ENCODE measurements at places on chromosomes 2 and 18.

DNA sequence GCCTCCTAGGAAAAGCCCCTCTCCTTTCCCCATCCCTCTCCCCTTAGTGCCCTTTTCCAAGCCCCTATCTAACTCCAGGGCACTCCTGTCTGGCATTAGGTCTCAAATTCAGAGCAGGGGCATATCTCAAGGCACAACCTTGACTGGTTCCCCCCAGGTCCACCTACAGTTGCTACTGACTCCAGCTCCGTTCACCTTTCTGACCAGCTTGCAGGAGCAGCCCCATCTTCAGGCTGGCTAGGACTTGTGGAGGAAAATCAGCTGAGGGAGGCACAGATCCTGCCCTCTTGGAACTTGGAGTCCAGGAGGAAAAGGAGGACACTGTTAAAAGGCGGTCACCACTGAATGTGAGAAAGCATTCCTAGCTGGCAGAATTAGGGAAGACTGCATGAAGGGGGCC, 152.4 kb downstream of the ZFP36L2 start:
- no peak for DNase-seq

DNA sequence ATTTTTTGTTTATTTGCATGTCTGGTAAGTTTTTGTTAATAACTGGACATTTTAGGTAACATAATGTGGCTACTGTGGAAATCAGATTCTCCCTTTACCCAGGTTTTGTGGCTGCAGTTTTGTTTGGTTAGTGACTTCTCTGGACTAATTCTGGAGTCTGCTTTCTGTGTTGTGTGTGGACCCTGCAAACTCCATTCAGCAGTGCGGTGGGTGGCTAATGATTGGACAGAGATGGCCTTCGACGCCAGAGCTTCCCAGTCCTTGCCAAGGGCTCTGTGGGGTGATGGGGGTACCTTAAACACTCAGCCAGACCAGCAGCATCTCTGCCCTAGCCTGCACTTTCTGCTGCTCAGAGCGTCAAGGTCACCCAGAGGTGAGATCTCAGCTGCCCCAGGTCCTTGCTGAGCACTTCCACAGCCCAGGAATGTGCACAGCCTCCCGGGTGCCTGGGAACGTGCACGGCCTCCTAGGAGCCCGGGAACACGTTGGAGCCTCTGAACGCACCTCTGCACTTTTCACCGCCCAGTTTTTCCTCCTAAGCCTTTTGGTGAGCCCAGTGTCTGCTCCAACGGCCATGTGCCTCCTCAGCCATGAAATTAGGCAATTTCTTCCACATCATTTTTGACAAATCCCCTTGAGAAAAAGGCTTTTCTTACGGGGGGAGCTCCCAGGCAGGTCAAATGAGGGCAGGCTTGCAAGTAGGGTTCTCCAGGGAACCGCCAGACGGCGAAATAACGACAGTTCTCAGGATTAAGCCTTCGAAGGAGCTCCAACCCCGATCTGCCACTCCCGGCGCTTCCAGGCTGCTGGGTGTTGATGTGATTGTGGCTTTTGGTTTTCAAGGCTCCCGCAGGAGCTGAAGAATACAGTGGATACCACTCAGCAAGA, 35.2 kb upstream of the KLF11 start:
- no peak for DNase-seq

DNA sequence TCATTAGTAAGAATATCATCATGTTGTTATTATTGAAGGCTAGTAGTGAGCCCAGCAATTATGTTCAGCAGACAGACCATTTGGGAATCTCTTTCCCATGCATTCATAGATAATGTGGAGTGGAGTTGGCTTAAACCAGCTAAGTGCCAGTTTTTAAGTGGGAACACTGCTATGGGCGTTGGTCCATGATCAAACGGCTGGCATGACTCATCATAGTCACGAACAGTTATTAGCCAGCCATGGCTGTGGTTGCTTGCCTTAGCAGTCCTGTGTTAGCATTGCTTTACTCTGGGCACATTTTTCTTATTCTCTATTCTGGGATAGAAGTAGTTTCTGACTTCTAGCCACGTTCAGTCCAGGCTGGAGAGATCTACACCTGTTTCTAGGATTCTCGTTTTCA, 17.7 kb downstream of the EIF4E2 start:
- no peak for DNase-seq

DNA sequence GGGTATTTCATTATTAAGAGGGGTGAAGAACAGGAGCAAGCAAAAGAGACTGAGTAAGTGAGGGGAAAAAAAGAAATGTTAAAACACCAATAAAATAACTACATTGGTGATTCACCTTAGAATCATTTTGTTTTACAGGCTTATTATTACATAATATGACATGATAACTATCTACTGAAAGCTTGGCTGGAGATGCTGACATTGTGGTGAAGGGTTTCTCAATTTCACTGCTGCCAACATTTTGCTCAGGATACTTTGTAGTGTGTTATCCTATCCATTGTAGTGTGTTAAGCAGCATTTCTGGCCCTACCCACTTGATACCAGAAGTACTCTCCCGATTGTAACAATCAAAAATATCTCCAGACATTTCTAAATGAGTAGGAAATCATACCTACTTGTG, 1564.6 kb upstream of the NXPH2 start:
- DNase-seq = no peak

DNA sequence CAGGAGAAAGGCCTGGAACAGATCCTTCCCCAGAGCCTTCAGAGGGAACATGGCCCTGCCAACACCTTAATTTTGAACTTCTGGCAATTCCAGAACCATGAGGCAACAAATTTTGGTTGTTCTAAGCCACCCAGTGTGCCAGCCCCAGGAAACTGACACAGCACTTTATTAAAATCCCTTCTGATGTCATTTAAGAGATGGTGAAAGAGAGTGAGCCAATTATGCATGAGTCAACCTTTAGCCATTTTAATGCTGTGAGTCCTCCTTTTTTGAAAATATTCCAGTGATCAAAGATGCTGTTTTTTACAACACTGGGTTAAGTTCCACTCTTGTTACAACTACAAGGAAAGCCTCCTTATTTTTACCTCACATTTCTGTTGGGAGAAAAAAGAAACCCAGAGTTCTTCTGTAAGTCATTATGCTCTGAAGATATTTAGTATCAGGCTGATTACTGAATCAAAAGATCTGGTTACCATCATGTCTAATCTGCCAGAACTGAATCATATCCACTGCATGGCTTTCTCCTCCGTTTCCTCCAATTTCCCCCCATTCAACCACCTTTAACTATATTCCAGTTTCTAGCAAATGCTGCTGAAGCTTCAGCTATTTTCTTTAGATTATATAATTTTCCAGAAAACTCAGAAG, 235.4 kb downstream of the TXNL1 start:
- no peak for DNase-seq

- DNase-seq = no peak
Measured at GRCh38 chr2:133718688-133719201, 150.5 kb upstream of the NCKAP5 start.

- no peak for DNase-seq
Measured at GRCh38 chr2:74188018-74188601, 9.4 kb upstream of the MOB1A start.

DNA sequence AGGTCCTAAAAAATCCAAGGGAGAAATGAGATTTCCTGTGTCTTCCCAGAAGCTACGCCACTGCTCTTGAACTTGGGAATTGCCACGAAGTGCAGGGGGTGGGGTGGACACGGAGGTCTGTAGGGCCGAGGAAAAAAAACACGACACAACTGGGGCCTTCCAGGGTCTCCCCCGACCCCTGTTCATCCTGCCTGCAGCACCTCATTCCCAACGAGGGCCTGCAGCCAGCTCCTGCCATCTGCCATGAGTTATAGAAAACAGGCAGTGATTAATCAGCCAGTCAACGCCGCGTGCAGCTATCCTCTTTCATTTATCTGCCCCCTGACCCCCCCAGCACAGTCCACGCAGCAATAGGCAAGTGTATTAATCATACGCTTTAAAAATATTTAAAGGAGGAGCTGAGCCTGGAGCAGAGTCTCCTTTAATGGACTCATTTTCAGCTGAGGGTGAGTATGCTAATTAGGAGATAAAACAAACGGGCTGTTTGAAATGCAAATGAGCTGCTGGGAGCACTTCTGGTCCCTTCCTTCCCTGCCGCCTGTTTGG, 209.9 kb downstream of the TFCP2L1 start:
- no peak for DNase-seq

DNA sequence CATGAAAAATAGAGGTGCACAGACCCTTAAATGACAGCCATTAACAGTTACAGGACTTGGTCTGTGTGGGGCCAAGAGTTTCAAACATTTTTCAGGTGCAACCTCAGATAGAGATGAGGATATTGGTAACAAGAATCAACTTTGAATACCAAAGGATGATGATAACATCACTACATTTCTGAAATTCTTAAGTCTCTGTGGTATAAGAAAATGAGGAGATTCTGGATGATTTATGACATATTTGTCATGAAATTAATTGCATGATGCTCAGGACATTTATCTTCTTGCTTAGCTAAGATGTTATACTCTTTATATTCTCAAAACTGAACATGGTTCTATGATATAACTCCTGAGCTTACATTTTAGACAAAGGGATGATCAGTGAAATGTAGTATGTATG, 471.8 kb upstream of the CWC22 start:
- no peak for DNase-seq

GRCh38 chr18:79611040-79611681, 68.4 kb upstream of the CTDP1 start:
- no peak for DNase-seq

- DNase-seq = no peak
Measured at GRCh38 chr2:36430549-36430948, 75.0 kb downstream of the CRIM1 start.

- DNase-seq = no peak
Measured at GRCh38 chr2:240437861-240438809, 2.7 kb downstream of the GPC1 start.

DNA sequence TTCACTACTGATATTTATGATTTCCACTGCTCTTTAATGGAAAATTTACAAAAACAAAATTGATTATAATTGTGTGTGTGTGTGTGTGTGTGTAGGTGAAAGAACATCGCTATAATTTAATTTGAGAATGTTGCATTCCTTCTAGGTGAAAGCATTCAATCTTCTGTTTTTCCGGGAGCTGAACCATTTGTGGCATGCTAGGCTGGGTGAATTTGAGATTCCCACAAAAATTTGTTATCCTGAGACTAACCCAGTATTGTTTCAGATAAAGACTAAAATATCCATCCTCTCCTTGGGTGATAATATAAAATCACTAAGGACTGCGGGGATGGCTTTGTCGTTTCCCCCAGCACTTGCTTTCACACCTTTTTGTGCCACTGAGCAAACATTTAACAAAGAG, 911.2 kb upstream of the PIK3C3 start:
- DNase-seq = no peak

DNA sequence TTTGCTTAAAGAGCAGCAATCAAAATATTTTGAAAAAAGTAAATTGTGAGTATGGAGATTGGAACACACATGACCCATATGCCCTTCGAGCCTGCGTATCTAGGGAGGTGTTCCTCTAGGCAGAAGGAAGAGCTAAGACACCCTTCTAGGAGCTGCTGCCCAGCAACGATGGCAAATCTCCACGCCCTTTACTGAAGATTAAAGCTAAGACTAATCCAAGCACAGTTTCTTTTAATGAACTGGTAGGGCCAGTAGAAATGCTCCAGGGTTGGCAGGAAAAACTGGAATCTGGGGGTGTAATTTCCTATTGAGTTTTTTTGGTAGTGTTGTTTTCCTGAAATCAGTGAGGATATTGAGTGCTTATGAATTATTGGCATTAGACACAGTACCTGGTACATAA, 712 bp upstream of the SERPINB13 start:
- no peak for DNase-seq

DNA sequence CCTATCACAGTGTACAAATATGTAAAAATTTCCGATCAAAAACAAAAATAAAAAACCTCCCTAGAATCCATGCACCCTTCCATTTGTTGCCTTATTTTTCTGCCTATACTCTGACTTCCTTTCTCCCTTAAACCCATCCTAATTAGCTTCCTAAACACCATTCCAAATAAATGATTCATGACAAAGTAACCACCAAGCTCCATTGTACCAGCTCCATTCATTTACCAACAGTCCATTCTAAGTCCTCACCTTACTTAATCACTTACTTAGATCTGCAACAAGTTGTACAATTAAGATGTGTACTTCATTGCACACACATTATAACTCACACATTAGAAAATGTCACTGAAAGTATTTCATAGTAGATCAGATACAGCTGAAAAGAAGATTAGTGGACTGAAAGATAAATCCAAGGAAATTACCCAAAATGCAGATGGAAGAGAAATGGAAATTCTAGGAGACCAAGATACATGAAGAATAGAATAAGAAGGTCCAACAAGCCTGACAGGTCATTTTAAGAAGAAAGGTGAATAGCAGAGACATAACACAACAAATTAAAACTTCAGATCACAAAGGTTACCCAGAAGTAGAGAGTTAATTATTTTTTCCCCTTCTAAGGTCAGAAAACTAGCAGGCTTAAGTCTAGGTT, 154.6 kb downstream of the DYM start:
- DNase-seq = no peak

- DNase-seq = no peak
Measured at GRCh38 chr2:38066421-38067115, 9.4 kb downstream of the CYP1B1 start.

DNA sequence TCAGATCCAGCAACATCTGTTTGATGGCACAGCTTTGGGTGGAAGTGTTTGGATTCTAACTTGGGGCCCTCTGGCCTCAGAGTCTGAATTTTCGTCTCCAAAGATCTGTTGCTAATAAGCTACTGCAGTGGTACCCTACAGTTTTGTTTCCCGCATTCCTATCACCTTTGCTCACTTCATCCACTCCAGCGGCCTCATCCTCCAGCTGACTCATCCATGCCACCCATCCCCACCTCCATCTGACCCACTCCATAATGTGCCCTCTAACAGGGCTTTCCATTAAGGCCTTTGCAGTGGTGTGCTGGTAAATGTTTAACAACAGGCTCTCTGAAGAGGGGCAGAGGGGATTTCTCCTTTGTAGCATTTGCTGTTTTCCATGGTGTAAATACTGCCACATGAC, 225.5 kb downstream of the TGIF1 start:
- no peak for DNase-seq

- no peak for DNase-seq
Measured at GRCh38 chr18:54263904-54264336, 5.4 kb upstream of the POLI start.

- DNase-seq = no peak
Measured at GRCh38 chr2:188892636-188893035, 81.5 kb upstream of the COL3A1 start.

GRCh38 chr2:194718881-194719280, 938.1 kb upstream of the SLC39A10 start:
- no peak for DNase-seq

GRCh38 chr18:28875059-28875458, 698.1 kb upstream of the CDH2 start:
- no peak for DNase-seq

DNA sequence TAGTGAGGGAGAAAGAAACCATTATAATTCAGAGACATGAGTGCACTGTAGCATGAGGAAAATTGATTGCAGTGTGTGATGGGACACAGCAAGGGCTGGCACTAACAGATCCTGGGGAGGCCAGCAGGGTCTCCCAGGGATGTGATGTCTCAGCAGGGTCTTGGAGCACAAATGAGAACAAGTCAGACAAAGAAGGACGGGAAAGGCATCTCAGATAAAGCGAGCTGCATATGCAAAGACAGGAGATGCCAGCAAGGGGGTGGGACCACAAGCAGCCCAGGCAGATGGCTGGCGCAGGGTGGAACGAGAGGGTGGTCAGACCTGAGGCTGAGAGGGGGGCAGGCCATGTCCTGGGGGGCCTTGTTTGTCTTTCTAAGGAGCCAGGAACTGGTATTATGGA, 102.6 kb upstream of the DLX2 start:
- DNase-seq = no peak

GRCh38 chr2:127177617-127178263, 42.4 kb downstream of the CYP27C1 start:
- DNase-seq = no peak

GRCh38 chr18:32770054-32770665, 2.7 kb downstream of the KLHL14 start:
- DNase-seq = no peak

GRCh38 chr2:27711804-27712203, 48.1 kb downstream of the SLC4A1AP start:
- DNase-seq = no peak
